ENCODE measurements at places on chromosomes 2 and 18.

DNA sequence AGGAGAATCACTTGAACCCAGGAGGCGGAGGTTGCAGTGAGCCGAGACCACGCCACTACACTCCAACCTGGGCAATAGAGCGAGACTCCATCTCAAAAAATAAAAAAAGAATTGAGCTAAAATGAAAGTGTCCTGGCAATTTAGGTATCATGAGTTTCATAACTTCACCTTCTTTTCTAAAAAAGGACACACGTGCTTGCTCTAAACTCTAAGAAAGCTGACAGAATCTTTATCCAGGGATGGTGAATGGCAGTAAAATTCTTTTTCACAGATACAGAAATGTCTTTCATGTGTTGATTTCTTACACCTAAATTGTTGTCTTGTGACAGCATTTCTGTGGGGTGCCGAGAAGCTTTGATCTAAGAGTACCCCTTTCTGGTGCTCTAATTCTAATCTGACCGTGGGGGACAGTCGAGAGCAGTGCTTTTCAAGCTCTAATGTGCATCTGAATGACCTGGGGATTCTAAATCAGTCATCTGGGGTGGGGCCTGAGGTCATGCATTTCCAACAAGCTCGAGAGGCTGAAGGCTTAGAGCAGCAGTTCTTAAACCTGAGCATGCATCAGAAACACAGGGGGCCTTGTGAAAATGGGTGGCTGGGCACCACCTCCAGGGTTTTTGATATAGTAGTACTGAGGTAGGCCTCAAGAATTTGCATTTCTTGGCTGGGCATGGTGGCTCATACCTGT, 42.1 kb upstream of the REL start:
- no peak for DNase-seq

GRCh38 chr2:133884739-133885381, 316.6 kb upstream of the NCKAP5 start:
- DNase-seq, result peak; percentile 44

GRCh38 chr2:43125090-43125998, 101.1 kb downstream of the ZFP36L2 start:
- no peak for DNase-seq

DNA sequence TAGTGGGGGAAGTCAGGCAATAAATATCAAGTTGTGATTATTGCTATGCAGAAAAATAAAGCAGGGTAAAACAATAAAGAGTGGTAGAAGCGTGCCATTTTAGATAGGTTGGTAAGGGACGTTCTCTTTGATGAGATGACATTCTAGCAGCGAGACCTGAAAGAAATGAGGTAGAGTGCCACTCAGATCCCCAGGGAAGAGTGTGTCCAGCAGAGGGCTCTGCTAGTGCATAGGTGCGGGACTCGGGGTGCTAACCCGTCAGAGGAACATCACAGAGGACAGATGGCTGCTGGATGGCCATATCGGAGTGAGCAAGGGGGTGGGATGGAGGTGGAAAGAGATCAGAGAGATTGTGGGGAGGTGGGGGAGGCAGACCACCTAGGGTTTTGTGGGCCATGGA, 16.3 kb upstream of the GTF2A1L start:
- DNase-seq, result peak; percentile 42

- peak; percentile 87 for DNase-seq
Observed at GRCh38 chr2:30026091-30027055, 105.0 kb upstream of the ALK start.

DNA sequence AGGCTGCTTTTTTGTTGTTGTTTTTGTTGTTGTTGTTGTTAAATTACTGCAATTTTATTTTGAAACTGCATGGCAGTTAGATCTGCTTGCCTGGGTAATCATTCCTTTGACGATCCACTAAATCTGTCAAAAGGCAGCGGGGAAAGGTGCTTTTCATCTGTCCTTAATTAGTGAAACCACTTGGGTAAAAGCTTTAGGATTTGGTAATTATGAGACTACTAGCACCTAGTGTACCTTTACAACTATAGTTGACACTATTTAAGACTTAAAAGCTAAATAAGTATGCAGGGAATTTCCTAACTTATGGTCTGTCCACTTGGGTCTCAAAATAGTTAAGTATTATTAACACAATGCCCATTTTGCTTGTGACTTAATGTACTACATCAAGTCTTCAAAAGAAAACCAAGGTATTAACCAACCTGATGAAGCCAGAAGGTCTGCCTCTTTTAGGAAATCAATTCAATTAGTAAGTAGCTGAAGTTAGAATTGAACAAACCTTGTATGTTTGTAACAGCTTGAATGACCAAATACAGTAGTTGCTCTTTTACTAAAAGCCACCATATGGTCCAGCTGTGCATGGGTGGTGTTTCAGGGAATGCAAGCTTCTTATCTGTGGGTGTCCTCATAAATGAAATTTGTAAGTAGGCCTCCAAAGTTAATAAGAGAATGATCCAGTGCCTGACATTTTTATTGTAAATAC, 44.8 kb downstream of the NAB1 start:
- no peak for DNase-seq

GRCh38 chr18:45384137-45384961, 230.9 kb upstream of the SLC14A2 start:
- DNase-seq, result peak; percentile 54

DNA sequence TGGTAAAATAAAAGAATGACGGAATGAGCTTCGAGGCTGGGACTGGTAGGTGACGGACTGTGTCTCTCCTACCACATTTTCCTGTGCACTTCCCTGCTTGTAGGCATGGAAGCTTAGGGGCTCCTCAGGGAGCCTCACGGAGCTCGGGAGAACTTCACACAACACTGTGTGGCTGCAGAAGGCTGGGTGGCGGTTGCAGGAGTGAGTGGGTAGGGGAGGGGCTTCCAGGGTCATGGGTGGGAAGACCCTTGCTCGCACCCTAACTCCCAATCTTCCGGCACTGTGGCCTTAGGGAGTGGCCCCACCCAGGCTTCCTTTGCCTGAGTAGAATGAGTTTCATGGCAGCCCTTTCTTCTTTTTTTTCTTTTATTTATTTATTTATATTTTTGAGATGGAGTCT, 128.6 kb downstream of the INHBB start:
- DNase-seq, result no peak

Data from urothelium cell line (cell line).